ENCODE measurements at places on chromosomes 5 and 9. TPM values are rescaled to one million over a fixed set of nuclear protein-coding genes. Genes with fewer than 3 reads are reported as not detected.

DNA sequence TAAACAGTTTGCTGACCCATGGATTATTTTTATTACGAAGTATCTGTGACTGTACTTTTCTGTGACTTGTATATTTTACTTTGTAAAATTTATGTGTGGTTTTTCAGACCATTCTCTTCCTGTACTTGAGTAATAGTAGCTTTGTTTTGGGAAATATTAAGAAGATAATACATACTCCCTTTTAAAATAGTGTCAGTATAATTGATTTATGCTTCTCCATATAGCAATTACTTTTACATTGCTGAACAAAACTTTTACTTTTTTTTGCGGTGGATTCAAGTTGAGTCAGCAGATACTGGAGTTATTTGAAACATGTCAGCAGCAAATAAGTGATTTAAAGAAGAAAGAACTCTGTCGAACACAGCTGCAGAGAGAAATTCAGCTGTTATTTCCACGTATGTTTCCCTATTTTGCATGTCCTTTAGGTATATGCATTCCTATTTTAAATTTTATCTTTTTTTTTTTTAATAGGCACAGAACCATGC is 28.4 kb downstream of the TENT2 start:
- no peak for DNase-seq

The LTC4S gene
- total RNA-seq = 16.4 TPM

DNA sequence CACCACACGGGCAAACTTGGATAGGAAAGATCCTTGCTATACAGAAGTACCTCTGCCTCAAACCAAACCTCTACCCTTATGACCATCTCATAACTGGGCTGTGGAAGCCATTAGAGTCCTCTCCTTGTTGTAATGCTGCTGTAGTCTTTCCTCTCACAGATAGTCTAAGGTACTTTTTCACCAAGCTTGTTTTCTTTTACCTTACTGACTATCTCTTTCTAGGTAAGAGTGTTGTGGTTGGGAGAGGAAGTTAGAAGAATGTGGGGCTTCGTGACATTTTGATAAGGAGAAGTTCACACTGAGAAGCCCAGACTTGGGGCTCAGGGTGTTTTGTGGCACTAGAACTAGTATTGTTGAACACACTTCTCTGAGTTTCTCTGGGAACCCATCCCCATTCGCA is 8.9 kb downstream of the CFAP95 start:
- no peak for DNase-seq

- no peak for DNase-seq
Measured at GRCh38 chr9:116174347-116174746, 20.8 kb downstream of the PAPPA start.

DNA sequence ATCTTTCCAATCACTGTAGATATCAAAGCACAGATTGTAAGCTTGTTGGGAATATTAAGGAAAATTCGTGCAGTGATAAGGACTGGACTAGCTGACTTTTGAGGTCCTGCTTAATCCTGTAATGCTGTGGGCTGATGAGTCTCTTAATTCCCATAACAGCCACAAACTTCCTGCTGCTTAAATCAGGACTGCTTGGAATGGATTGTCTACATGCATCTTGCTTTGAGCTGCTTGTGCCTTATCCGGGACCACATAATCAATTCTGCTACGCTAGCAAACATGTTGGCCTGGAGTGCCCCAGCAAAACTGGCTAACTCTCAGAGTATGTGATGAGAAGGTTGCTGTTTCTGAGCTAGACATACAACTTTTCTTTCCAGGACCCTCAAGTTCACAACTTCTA is 79.6 kb downstream of the SNCAIP start:
- DNase-seq = peak; percentile 34

- DNase-seq = no peak
Measured at GRCh38 chr9:129326061-129327005, 148.3 kb upstream of the IER5L start.

DNA sequence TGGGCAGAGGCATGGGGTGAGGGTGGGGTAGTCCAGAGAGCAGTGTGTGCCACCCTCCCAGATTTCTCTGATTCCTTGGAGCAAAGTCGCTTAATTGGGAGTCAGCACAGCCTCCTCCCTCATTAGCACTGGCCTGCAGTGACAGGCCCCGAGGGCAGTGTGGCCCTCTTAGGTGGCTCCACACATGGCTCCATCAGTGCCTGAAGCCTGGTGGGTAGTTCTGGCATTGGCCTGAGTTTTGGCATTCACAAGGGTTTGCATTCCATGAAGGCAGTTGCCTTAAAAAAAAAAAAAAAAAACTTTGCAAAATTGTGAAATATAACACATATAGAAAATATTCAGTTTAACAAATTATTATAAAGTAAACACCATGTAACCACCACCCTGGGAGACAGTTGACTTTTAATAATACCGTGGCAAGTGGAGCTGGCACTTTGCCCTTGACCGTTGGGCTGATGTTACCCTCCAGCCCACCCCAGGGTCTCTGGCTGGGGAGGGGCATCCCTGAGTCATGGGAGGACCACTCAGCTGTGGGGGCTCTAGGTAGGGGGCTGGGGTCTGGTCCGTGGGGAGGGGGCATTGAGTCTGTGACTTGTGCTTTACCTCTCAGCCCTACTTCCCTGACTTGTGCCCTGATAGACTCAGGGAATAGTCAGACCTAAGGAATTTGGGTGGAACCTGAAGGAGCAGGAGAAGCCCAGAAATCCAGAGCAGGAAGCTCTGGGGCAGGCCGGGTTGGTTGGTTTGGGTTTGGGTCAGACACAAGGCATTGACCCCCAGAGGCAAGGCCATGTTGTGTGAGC is 51.3 kb upstream of the PITX1 start:
- no peak for DNase-seq

The AGGF1 gene
- total RNA-seq = 21.0 TPM

- DNase-seq = no peak
Measured at GRCh38 chr5:143771189-143771588, 40.8 kb upstream of the HMHB1 start.

The MCTP1 gene
- total RNA-seq = 55.1 TPM

The ADAMTS6 gene
- 6.3 TPM for total RNA-seq

DNA sequence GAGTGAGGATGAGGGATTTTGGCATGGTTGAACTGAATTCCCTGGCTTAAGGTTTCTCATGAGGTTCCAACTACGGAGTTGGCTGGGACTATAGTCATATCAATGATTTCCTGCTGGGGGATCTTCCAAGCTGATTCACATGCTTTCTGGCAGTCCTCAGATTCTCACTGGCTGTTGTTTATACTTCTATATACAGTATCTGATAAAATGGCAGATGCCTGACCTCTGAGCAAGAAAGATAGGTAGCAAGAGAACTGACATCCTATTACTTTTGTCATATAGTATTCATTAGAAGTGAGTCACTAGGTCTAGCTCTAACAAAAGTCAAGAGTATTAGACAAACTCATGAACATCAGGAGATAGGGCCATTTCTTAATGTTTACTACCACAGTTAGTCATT is 440.9 kb upstream of the EDIL3 start:
- DNase-seq = no peak
